Naive thymus-derived CD4-positive, alpha-beta T cell (primary cell): ENCODE measurements at places on chromosomes 3 and 15. TPM values are rescaled to one million over a fixed set of nuclear protein-coding genes. Genes with fewer than 3 reads are reported as not detected.

- H3K36me3 ChIP-seq = no peaks in the 10 kb centered on the region
- peaks cover 15% of the 10 kb centered on the region for H3K4me1 ChIP-seq
- H3K4me3 ChIP-seq = peak within 1 kb of the TSS; percentile 62
- no peaks in the 10 kb centered on the region for H3K27me3 ChIP-seq
- H3K27ac ChIP-seq = no peak within 1 kb of the TSS
These were observed at the start of gene PODXL2 for GRCh38 chr3:127628788-127629466. PODXL2 (plus strand) TSS chr3:127629185; CDS start chr3:127629220, 35 bp downstream.

DNA sequence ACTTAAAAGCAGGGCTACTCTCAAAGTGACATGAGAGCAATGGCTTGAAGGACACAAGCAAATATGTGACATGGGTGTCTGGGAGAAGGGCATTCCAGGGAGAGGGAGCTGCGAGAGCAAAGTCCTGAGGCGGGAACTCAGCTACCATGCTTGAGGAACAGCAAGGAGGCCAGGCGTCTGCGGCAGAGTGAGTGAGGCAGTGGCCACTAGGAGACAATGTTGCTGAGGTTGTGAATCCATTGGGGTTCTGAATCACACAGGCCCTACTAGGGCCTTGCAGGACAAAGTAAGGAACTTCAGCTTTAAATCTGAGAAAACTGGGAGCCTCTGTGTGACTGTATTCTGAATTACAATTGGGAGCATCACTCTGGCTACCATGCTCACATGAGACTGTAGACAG, 94.1 kb upstream of the PRICKLE2 start:
- no peak overlapping the region for H3K4me3 ChIP-seq
- H3K4me1 ChIP-seq = no peaks in the 10 kb centered on the region
- no peaks in the 10 kb centered on the region for H3K27me3 ChIP-seq
- no peaks in the 10 kb centered on the region for H3K36me3 ChIP-seq
- no peak for DNase-seq

- DNase-seq = no peak
- H3K27ac ChIP-seq = no peak overlapping the region
- no peaks in the 10 kb centered on the region for H3K36me3 ChIP-seq
- H3K27me3 ChIP-seq = no peaks in the 10 kb centered on the region
These were observed 32.1 kb downstream of the CD200 start for GRCh38 chr3:112365035-112365434.

DNA sequence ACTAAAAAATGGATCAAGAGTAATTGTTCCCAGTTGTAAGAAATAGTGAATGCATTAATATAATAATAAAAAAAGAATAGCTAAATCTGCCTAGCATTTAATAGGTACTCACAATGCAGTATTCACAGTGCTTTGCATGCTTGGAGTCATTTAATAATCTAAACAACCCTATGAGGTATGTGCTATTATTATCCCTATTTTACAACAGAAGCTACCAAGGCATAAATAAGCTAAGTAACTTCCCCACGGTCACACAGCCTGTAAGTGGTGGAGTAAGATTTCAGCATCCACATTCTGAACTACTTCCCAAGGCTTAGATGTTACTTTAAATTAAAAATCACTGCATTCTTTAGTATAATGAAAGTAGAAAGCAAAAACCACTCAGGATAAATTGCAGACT, 102.9 kb downstream of the PLCH1 start:
- H3K36me3 ChIP-seq = no peaks in the 10 kb centered on the region
- no peak for DNase-seq
- H3K27ac ChIP-seq = no peak overlapping the region

GRCh38 chr15:62569460-62570404, 404.6 kb upstream of the C2CD4B start:
- no peaks in the 10 kb centered on the region for H3K36me3 ChIP-seq
- DNase-seq = no peak
- no peak overlapping the region for H3K27ac ChIP-seq
- no peak overlapping the region for H3K4me3 ChIP-seq
- no peaks in the 10 kb centered on the region for H3K4me1 ChIP-seq

DNA sequence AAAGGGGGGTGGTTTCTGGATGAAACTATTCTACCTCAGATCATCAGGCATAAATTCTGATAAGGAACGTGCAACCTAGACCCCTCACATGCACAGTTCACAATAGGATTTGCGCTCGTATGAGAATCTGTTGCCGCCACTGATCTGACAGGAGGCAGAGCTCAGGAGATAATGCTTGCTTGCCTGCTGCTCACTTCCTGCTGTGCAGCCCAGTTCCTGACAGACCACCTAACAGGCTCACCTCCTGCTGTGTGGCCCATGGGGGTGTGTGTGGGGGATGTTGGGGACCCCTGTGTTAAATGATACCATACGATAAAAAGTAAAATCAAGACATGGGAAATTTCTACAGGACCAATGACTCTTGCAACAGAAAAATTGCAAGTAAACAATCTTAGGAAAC, 24.0 kb downstream of the CP start:
- no peak overlapping the region for H3K27ac ChIP-seq
- no peaks in the 10 kb centered on the region for H3K4me1 ChIP-seq
- H3K4me3 ChIP-seq = no peak overlapping the region
- no peaks in the 10 kb centered on the region for H3K27me3 ChIP-seq
- DNase-seq = no peak

DNA sequence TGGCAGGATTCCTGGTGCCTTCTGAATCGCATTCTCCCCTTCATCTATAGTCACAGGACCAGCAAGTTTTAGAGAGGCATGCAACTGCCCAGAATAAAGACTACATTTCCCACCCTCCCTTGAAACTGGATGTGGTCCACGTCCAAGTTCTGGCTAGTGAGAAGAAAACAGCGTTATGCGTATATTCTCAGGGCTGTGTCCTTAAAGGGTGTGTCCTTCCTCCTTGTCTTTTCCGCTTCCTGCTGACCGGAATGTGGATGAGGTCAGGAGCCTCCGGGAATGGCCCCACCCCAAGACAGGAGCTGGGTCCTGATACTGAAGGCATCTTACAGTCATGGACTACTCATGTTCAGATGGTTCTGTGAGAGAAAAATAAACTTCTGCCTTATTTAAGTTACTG, 20.2 kb downstream of the CHST2 start:
- no peaks in the 10 kb centered on the region for H3K36me3 ChIP-seq
- no peaks in the 10 kb centered on the region for H3K4me1 ChIP-seq
- DNase-seq = no peak

GRCh38 chr3:66693461-66694031, 192.7 kb upstream of the LRIG1 start:
- H3K4me1 ChIP-seq = no peaks in the 10 kb centered on the region
- H3K27ac ChIP-seq = no peak overlapping the region
- H3K27me3 ChIP-seq = no peaks in the 10 kb centered on the region
- no peak for DNase-seq
- H3K4me3 ChIP-seq = no peak overlapping the region
- H3K36me3 ChIP-seq = no peaks in the 10 kb centered on the region

DNA sequence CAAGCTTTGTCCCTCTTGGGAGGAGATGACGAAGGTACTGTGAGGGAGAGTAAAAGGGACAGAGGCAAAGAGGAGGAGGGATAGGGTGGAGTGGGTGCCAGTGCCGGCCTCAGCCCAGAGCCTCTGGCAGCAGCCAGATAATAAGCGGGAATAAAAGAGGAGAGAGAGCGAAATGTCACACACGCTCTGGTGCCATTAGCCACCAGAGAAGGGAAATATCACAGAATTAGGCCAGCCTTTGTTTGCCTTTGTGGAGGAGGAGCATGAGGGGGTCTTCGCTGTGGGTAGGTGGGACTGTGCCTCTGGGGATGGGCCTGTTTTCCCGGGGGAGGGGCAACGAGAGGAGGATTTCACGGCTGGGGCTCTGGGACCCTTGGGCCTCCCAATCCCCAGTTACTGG, 67.8 kb downstream of the LINGO1 start:
- no peaks in the 10 kb centered on the region for H3K4me1 ChIP-seq
- no peak for DNase-seq
- no peak overlapping the region for H3K4me3 ChIP-seq
- H3K27me3 ChIP-seq = no peaks in the 10 kb centered on the region
- H3K36me3 ChIP-seq = no peaks in the 10 kb centered on the region

- no peaks in the 10 kb centered on the region for H3K4me1 ChIP-seq
- DNase-seq = no peak
- H3K27ac ChIP-seq = no peak overlapping the region
- no peaks in the 10 kb centered on the region for H3K36me3 ChIP-seq
These were observed 479.4 kb downstream of the NTRK3 start for GRCh38 chr15:87777054-87777561.

DNA sequence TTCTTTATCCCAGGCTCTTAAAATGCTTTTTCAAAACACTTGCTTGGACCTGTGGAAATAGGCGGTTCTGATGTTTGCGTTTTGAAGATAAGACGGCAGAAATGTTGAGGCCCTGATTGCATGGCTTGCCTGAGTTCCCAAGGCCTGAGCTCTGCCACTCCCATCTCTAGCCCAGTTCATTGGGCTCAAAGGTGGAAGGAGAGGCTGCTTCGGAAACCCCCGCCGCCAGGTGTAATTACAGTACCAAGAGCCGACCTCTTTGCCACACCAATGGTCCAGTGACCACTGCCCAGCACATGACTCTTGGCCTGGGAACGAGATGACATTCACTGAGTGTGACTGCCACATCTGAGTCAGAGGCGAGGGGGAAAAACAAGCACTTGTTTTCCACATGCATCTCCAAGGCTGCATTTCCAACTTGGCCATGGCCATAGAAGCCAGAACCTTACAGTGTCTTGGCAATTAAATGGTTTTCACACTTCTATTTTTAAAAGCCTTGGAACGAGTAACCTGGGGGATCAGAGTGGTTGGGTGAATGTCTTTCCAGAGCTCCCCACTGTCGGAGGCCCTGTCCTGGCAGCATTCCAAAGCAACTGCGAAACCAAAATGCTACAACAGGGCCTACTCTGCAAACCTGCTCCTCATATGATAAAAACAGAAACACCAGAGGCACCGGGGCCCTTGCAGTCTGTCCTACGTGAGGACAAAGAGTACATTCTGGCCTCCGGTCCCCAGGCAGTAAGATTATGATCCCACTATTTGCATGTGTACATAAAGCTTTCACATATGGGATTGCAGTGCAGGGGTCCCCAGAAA, 63.8 kb upstream of the CGNL1 start:
- no peaks in the 10 kb centered on the region for H3K27me3 ChIP-seq
- no peak for DNase-seq
- no peaks in the 10 kb centered on the region for H3K36me3 ChIP-seq
- H3K4me1 ChIP-seq = no peaks in the 10 kb centered on the region
- no peak overlapping the region for H3K4me3 ChIP-seq

DNA sequence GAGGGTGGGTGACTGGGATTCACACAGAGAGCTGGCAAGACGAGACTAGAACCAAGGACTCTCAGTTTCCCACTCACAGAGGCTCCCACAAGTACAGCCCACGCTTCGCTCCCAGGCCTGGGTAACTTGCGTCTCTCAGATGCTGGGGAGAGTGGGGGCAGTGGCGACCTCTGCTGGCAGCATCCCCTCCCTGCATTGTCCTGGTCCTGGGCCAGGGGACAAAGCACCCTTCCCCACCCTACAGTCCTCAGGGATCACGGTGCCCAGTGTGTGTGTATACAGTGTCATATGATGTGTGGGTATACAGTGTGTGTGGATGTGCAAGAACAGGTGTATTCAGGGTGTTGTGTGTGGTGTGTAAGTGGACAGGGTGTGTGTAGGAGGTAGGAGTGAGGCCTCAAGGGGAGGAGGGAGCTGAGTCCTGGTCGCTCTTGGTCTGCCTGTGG, 12.8 kb downstream of the VILL start:
- DNase-seq = peak; percentile 57
- peaks cover 4% of the 10 kb centered on the region for H3K4me1 ChIP-seq
- H3K4me3 ChIP-seq = no peak overlapping the region
- no peak overlapping the region for H3K27ac ChIP-seq

GRCh38 chr15:44882499-44882968, 74.0 kb upstream of the TERB2 start:
- no peaks in the 10 kb centered on the region for H3K4me1 ChIP-seq
- no peak overlapping the region for H3K4me3 ChIP-seq
- H3K27ac ChIP-seq = no peak overlapping the region
- H3K27me3 ChIP-seq = no peaks in the 10 kb centered on the region
- DNase-seq = no peak

- no peaks in the 10 kb centered on the region for H3K4me1 ChIP-seq
- H3K36me3 ChIP-seq = no peaks in the 10 kb centered on the region
- H3K27ac ChIP-seq = no peak overlapping the region
- no peak overlapping the region for H3K4me3 ChIP-seq
These were observed 198.5 kb upstream of the RARB start for GRCh38 chr3:25229586-25229985.

- H3K27me3 ChIP-seq = no peaks in the 10 kb centered on the region
- no peak overlapping the region for H3K27ac ChIP-seq
- no peaks in the 10 kb centered on the region for H3K36me3 ChIP-seq
- no peak for DNase-seq
- H3K4me3 ChIP-seq = no peak overlapping the region
- no peaks in the 10 kb centered on the region for H3K4me1 ChIP-seq
These were observed 252.8 kb downstream of the CLSTN2 start for GRCh38 chr3:140187656-140188221.

DNA sequence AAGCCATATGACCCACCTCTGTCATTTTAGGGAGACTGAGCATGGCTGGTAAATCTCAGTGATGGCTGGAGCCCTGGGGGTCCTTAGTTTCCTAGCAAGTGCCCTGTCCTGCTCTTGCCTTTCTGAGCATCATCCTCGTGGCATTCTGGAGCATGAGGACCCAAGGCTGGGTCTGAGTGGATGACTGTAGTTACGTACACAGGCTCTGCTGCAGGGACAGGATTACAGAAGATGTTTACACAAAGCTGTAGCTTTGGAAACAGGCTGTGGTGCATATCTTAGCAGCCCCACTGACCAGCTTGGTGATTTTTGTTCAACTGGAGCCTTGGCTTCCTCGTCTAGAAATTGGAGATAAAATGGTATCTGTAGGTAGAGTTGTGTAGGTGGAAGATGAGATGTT, 272.9 kb upstream of the CTDSPL start:
- DNase-seq = no peak
- no peaks in the 10 kb centered on the region for H3K27me3 ChIP-seq
- H3K36me3 ChIP-seq = no peaks in the 10 kb centered on the region
- no peaks in the 10 kb centered on the region for H3K4me1 ChIP-seq
- H3K4me3 ChIP-seq = no peak overlapping the region

DNA sequence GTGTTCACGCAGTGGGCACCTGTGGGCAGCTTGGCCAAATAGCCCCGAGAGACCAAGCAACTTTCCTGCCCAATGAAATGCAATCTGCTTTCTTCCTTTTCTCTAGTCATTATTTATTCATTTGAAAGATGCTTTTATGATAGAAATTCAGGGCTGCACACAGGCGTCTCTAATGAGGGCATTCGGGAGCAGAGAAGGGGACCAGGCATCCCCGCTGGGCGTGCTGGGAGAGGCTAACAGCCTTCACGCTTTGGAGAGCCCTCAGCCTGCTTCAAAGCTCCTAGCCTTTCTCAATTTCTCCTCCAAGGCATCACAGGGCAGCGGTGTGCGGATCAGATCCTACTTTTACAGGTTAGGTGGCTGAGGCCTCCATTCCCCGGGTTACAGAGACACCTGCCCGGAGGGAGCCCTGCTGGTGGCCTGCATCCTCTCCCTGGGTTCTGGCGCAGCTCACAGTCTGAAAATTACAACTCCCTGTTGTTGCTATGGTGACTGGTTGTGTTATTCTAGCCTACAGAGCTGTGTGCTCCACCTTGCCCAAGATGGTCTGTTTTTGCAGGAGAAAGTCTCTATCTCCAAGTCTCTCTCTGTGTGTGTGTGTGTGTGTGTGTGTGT, 21.8 kb upstream of the KLF13 start:
- no peak overlapping the region for H3K4me3 ChIP-seq
- peak; percentile 29 for DNase-seq
- H3K36me3 ChIP-seq = no peaks in the 10 kb centered on the region
- peaks cover 37% of the 10 kb centered on the region for H3K4me1 ChIP-seq
- H3K27ac ChIP-seq = no peak overlapping the region
- no peaks in the 10 kb centered on the region for H3K27me3 ChIP-seq

The CTXN2 gene
- not detected for total RNA-seq

The SLC28A2 gene
- total RNA-seq = not detected

The CDAN1 gene
- total RNA-seq = 21.4 and 25.8 TPM in 2 replicates

The RARRES1 gene
- total RNA-seq = not detected

The GOLGA6L10 gene
- total RNA-seq = 3.6 TPM

The MESP1 gene
- not detected for total RNA-seq

The CPNE9 gene
- total RNA-seq = 0.20 TPM in 1 of 2 replicates, not detected in the other

The PDZRN3 gene
- total RNA-seq = not detected in 2 replicates

The IMPG2 gene
- total RNA-seq = 0.41 and 0.51 TPM in 2 replicates

The SLC7A14 gene
- total RNA-seq = not detected in 2 replicates
